ENCODE measurements at places on chromosomes 2 and 18.

DNA sequence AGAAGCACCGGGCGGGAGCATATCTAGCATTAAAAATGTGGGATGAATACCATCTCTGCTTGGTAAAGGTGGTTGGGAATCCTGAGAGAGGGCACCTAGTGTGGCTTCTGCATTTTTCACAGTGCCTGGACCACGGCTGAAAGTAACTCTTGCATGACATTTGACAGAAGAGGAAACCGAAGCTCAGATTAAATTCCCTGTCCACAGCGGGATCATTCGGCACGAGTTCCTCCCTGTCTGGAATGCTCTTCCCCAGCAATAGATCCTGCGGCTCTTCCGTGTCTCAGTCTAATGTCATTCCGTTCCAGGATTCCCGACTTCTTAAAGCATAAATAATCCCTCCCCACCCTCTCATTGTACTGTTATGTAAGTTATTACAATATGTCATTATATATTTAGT is 905 bp upstream of the RPS7 start:
- no peak for DNase-seq

DNA sequence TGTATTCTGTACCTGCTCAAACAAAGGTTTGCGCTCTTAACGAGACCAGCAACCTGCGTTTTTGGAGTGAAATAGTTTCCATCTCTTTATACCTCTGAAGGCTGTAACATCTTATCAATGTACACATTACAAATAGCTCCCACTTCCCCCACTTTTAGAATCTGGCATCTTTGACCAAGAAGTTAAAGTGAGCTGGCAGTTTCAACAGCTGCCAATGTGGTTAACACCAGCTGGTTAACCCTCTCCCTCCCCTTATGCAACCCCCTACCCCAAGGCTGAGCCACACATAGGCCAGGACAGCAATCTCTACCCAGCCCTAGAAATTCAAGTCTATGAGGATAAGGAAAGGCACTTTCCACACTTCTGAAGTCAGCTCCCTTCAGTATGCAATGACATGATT is 2.2 kb upstream of the SERTAD2 start:
- no peak for DNase-seq

- peak; percentile 17 for DNase-seq
These were observed 36.8 kb downstream of the ACVR1 start for GRCh38 chr2:157839162-157839801.

- no peak for DNase-seq
These were observed 192.0 kb downstream of the SLC8A1 start for GRCh38 chr2:40259900-40260299.

- no peak for DNase-seq
These were observed 45.5 kb downstream of the KCMF1 start for GRCh38 chr2:85016446-85016845.

GRCh38 chr2:97728091-97728731 is 14.8 kb downstream of the ZAP70 start:
- no peak for DNase-seq

DNA sequence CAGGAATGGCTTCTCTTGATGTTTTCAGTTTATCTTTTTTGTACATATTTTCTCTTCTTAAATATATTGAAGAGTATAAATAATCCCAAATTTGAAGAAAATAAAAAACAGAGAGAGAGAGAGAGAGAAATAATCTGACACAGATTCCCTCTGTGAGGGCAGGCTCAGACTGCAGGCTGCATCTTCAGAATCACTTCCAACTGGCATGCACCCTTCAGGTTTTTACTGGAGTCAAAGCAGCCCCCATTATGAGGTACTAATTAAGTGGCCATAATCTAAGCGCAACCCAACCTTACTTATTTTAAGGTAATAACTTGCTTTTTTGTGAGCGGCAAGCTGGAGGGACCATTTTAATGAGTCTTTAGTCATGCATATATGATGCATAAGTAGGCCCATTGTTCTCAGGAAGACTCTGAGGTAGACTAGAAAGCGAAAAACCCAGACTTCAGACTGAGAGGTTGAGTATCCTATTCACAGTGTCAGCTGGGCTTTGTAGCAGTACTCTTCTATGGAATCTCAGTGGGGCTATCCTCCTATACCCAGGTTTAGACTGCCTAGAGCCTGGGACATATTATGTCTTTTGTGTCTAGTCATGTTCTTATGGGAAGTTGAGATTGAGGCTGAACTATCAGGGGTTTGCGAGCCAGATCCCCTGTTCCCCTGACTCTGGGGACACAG is 167.4 kb downstream of the SP3 start:
- no peak for DNase-seq

DNA sequence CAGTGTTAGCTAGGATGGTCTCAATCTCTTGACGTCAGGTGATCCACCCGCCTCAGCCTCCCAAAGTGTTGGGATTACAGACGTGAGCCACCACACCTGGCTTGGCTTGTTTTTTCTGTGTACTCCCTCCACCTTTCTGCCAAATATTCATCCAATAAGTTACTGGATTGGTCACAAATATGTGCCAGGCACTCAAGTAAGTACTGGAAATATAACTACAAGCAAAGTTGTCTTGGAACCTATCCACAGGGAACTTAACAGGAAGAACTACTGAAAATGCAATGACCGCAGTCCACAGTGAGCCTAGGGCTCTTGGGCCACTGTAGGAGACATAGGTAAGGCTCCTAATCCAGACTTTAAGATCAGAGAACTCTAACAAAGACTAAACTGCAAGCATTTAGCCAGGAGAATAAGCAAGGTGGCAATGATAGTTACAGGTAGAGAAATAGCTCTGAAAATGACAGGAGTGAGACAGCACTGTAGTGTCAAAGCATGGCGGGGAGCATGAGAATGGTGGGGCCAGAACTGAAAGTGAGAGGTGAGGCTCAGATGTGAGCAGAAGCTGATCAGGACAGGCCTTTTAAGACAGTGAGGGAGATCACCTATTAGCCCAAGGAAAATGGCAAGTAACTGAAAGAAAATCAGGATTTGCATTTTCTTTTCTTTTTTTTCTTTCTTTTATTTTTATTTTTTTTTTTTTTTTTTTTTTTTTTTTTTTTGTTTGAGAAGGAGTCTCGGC is 252.1 kb downstream of the RBM43 start:
- DNase-seq = no peak

DNA sequence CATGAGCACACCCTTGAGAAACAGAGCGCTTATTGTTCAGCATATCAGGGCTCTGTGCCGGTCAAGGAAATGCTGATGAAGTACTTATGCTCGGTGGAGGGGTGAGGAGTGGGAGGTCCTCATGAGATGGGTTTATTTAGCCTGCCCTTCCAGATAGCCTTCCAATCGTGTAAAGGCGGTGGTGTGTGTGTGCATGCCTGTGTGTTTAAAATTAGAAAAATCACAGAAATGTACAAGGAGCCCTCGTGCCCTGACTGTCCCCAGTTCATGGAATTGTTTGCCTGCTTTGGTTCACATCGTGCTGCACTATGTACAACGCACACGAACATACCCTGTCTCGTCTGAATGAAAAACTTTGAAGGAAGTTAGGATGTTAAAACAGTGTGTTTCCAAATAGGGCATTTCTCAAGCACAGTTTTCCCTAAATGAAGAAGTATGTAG is 158.6 kb downstream of the AQP4 start:
- no peak for DNase-seq

GRCh38 chr18:50247561-50247960 is 18.7 kb downstream of the CFAP53 start:
- no peak for DNase-seq

- no peak for DNase-seq
These were observed 39.9 kb downstream of the MAP3K2 start for GRCh38 chr2:127347734-127348392.

GRCh38 chr2:101127319-101128056 is 23.7 kb downstream of the TBC1D8 start:
- no peak for DNase-seq

DNA sequence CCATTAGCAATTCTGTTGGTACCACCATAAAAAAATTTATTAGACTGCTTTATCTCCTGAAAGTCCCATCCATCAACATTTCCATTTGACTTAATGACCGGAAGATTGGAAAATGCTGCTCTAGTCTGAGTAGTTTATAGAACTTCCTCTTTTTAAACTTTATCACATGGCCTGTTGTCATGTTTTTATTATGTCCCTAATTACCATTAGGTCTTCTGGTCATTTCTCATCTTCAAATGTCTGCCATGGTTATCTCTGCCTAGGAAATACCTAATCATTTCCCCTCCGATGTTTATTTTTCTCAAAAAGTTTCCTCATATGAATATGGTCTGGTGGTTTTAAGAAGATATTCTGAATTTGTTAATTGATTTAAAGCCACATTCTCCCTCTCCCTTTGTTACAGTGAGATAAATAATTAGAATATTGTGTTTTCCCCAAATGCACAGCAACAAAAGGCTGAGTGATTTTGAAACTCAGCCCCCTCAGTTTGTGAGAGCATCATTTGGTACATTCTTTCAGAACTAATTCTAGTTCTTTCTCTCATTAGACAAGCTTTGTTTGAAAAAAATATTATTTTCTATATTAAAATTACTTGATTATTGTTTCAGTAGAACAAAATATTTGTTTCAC is 317.1 kb upstream of the ST6GAL2 start:
- DNase-seq = no peak

DNA sequence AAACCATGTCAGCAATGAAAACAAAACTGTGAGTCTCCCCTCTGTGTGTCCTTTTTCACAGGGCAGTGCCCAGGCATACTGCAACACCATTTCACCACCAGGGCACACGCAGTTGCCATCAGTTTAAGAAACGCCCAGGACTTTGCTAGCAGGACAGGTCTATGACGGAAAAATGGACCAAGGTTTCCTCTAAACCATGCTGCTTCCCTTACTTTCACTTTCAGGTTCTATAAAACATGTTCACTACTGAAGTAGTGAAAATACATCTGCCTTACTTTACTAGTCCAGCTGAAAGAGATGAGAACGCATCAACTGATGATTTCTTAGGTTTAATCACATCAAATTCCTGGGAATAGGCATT is 110.5 kb downstream of the TCF4 start:
- no peak for DNase-seq

GRCh38 chr18:40863801-40864200 is 1091.2 kb upstream of the PIK3C3 start:
- DNase-seq = no peak

GRCh38 chr2:195532628-195533271 is 124.3 kb upstream of the SLC39A10 start:
- no peak for DNase-seq

GRCh38 chr2:37570773-37571586 is 100.5 kb downstream of the CDC42EP3 start:
- no peak for DNase-seq

DNA sequence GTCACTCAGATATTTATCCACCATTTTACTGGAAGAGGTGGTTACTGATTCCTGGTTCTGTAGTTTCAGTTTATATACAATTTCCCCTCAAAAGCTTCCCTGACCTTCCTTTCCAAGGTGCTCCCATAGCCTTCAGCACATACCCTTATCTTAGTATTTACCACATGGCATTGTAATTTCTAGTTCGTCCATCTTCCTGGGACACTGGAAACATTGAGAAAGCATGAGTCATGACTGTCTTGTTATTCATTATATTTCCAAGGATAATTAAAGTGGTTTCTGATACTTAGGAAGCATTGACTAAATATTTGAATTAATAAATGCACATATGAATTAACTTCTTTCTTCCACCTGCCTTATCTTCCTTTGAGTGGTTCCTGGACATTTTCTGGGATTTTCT is 203.8 kb downstream of the ETAA1 start:
- no peak for DNase-seq

- DNase-seq = no peak
These were observed 309.2 kb downstream of the NR4A2 start for GRCh38 chr2:156023229-156023869.

GRCh38 chr2:9288233-9288632 is 81.6 kb downstream of the ASAP2 start:
- no peak for DNase-seq

- DNase-seq = no peak
These were observed 180.9 kb upstream of the GALNT5 start for GRCh38 chr2:157076526-157077161.

GRCh38 chr18:23992941-23993280 is 21.6 kb upstream of the TTC39C start:
- DNase-seq = no peak

GRCh38 chr2:205107810-205108209 is 562.5 kb downstream of the PARD3B start:
- no peak for DNase-seq

- DNase-seq = no peak
These were observed 248.8 kb upstream of the FN1 start for GRCh38 chr2:215684448-215685237.

DNA sequence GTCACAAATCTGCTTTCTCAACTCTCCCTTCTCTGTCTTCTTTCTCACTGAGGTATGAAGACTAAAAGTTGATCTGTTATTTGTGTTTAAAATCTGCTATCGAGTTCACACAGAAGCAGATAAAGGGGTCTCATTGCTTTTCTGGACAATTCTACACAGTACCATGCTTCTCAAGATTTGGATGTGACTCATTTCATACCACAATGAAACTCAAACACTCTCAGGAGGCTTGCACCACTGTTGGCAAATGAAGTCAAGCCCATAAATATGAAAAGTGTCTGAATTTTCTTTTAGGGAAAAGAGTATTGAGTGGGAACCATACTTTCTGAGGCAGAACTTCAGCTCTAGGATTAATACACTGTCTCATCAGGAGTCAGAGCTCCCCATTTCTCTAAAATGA is 274.6 kb upstream of the CYRIA start:
- no peak for DNase-seq

DNA sequence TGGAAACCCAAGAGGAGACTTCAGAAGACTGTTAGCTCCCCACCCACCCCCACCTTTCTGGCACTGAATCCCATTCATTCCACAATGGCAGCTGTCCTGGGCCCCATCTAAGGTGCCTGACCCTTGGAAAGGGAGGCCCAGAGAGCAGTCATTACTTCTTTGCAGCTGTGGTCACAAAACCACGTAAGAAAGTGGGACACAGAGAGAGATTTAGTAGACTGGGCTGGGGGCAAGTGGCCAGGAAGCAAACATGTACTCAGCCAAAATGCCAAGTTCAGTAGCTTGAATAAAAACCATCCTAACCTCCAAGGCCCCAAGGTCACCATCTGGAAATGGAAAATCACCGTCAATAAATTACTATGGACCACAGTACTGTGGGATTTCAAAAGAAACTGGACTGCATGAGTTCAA is 381.4 kb downstream of the TNS1 start:
- no peak for DNase-seq

- DNase-seq = no peak
These were observed 426.9 kb upstream of the ID2 start for GRCh38 chr2:8254791-8255447.

- DNase-seq = no peak
These were observed 4.6 kb downstream of the TMEM169 start for GRCh38 chr2:216086207-216086893.

DNA sequence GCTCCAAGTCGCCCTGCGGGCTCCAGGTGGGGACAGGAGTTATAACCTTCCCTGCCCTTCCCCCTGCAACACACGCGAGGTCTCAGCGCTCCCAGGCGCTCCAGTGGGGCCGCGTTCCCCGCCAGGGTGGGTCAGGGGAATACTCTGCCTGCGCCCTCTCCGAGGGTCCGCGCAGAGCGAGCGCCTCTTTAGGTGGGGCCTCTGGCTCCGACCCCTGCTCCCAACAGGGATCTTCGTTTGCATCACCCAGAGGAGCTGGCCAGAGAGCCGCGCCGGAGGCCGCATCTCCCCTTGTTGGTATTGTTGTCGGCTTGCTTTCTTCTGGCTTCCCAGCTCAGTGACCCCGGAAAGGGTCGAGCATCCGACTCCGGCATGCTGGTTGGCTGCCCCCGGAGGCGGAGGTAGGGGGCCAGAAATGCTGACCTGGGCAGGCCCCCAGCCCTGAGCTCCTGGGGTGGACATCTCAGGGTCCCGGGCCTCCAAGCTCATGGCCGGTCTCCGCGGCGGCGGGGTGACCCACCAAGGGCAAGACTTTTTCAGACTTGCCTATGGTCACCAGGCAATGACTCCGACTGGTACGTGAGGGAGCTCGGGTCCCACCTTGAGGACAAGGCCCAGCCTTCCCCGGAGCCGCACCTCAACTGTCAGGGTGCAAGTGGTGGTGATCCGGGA is 11.2 kb upstream of the EN1 start:
- no peak for DNase-seq

All from endothelial cell (in vitro differentiated cells).